ENCODE measurements at places on chromosomes 6 and 20.
A peak's percentile ranks its signal among the peaks of the same experiment; 100 is the strongest.

DNA sequence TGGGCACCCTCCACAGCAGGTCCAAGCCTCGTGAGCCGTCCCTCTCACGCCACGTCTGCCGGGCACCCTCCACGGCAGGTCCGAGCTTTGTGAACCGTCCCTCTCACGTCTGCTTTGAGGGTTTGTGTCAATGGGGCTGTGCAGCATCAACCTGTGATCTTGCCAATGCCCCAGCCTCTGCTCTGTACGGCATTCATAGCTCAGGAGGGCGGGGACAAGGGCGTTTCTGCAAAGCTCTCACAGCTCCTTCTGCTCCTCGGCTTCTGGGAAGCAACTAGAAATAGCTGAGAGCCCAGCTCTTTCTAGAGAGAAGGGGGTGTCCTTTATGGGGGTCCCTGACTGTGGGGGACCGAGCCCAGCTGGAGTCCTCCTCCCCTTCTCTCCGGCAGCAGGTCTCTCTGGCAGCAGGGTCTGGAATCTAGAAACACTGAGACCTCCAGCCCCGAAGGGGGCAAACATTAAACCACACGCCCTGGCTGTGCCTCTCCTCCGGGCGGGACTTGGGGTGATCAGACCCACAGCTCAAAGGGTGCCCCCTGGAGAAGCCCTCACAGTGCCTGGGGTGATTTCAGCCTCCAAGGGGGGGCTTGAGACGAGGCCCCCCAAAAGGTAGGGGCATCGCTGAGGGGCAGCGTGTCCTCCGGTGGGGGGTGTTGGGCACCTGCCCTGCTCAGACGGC lies 41.2 kb upstream of the CHRNA4 start:
- no peak for DNase-seq

DNA sequence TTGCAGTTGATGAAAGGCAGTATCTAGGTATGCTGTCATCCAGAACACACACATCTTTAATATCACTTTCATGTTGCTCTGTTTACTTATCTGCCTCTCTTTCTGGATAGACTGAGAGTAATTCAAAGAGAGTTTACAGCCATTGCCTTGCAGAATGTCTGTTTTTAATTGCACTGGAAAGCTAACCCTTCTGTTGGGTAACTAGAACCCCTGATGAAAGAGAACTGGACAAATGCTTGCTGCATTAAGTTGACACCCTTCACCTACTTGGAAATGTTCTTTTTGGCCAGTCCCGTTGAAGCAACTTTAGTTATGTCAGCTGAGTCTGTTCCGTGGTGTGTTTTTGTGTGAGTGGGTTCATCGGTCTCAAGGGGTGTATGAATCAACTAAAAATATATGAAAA lies 383.8 kb upstream of the CITED2 start:
- DNase-seq = no peak

DNA sequence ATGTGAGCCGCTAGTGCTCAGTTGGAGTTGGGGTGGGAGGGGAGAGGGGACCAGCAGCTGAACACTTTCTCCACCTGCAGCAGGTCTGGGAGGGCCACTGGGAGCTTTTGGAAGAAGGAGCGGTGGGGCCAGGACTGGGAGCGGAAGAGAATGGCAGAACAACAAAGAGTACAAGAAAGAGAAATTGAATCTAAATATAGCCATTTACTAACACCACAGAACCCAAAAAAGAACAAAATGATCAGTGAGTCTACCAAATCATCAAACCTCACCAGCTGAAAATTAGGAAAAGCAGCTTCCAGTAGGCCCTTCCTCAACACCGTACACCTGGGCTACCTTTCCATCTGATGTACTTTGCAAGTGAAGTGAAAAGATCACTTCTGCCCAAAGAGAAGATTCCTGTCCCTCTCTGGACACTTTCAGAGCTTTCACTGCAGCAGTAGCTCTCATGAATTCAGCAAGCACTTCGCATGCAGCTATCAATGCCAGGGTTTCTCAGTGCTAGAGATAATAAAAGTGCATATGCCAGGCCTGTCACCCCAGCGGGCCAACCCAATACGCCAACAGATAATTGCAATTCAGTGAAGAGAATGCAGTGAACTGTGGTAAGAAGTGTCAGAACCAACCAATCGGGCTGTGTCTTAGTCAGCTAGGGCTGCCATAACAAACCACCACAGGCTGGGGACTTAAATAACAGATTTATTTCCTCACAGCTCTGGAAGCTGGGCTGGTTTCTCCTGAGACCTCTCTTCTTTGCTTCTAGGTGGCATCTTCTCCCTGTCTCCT lies 597 bp downstream of the LY86 start:
- no peak for DNase-seq

GRCh38 chr6:110360676-110361075 lies 2.5 kb upstream of the METTL24 start:
- no peak for DNase-seq

- DNase-seq = peak; percentile 11
These were observed at the start of gene ECT2L for GRCh38 chr6:138795809-138796603. Gene ECT2L (plus strand): TSS chr6:138796087. CDS start chr6:138813275, 17,188 bp downstream.

DNA sequence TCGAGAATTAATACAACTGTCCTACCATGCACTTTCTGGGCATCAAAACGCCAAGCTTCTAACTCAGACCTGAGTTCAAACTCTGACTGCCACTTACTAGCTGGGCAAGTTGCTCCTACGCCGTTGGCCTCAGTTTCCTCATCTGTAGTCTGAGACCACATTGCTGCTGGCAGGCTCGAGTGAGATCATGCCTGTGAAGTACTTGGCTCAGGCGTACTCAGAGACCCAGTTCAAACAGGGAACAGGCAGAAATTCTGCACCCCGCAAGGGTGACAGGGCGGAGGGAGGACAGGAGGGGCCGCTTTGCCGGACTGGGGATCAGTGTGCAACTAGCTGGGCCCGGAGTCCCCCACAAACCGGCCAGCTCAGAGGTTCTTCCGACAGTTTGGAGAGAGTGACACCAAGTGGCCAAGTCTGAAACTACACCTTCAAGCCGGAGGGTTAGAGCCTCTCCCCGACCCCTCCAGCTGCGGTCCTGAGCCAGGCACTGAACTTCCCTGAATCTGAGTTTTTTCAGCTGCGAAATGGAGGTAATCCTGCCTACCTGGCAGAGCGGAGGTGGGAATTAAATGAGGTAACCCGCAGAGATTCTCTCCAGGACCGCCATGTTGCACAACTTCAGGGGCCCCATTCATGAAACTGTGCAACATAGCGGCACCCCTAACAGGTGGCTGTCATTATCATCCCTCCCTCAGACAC lies 46.0 kb upstream of the PTPN1 start:
- DNase-seq = peak; percentile 53

DNA sequence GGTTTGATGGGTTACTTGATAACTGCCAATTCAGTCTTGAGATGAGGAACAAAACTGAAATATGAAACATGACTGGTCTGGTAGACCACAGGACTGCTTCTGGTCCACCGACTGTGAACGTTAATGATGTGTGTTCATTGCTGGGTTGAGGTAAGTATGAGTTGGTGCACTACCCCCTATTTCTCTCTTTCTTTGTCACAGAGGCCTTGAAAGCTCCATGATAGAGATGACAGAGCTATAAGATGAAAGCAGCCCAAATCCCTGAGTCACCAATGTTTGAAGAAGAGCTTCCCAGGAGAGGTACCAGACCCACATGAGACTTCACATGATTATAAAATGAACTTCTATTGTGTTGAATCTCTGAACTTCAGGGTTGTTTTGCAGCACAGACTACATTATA lies 555.5 kb downstream of the PTPRT start:
- DNase-seq = no peak

DNA sequence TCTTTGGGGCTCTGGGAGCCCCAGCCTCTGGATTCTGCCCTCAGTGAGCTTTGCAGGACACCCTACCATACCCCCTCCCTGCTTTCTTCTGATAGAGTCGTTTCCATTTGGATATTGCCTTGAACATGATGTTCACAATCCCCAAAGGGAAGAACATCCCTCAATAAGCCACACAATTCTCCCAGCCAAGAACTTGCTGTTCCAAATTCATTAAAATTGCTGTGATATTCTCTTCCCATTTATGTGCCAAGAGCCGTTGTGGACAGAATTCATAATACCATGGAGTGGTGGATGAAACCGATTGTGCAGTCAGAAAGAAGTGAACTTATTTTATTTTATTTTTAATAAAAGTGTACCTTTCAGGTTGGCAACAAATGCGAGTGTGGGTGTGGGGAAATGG lies 95.8 kb downstream of the DHX35 start:
- DNase-seq = no peak

DNA sequence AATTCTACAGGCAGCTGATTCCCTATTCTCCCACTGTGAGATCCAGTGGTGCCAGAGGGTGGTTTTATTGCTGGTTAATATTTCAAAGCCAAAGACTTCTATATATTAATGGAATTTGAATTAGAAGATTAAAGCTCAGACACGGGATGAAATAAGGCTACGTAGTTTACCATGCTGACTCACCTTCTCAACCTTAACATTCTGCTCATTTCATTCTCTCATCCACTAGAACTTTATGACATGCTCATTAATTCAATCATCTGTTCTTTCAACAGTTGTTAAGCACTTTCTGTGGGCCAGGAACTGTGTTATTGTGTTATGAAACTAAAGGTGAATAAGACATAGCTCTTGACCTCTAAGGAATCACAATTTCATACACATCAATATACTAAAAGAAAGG lies 456.9 kb upstream of the MAP3K7 start:
- DNase-seq = no peak
